Stimulated activated CD4-positive, alpha-beta T cell treated with anti-CD3 and anti-CD28 coated beads, Interleukin-4, amount 100 ng/mL, for 1 hour (primary cell): ENCODE measurements at places on chromosomes 1 and 21.

DNA sequence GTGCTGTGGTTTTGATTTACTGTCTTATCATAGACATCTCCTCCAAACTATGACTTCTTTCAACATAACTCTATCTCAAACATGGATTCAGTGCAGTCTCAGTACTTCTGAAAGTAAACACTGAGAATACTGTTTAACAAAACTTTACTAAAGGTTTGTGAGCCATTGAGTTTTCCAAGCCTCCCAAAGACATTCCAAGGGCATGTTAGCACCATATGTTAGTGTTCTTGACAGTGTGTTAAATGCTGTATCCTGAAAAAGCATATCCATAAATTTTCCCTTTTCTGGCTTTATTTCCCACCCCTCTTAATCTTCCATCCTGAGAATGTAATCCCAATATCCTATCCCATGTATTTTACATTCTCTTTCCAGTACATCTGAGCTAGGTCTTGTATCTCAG lies 446.8 kb upstream of the CXADR start:
- DNase-seq, result no peak

- no peak for DNase-seq
Observed at GRCh38 chr1:16398371-16398953, 31.4 kb downstream of the SZRD1 start.

DNA sequence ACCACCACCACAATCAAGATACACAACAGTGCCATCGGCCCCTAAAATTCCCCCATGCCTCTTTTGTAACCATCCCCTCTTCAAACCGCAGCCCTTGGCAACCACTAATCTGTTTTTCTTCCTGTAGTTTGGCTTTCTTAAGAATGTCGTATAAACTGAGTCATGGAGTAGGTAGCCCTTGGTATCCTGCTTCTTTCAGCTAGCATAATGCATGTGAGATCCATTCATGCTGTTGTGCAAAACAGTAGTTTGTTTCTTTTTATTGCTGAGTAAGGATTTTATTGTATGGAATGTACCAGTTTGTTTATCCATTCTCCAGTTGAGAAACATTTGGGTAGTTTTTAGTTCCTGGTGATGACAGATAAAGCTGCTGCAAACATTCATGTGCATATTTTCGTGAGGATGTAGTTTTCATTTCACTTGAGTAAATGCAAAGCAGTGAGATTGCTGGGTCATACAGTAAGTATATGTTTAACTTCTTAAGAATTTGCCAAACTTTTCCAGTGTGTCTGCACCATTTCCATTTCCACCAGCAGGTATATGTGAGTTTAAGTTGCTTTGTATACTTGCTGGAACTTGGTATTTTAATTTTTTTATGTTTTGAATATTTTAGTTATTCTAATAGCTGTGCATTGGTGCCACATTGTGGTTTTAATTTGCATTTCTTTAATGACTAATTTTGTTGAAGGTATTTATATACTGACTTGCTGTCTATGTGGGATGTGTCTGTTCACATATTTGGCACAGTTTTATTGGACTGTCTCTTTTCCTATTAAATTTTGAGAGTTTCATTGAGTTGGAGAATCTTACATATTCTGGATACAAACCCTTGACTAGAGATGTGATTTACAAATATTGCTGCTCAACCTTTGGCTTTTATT lies 148.4 kb upstream of the MAP1LC3C start:
- DNase-seq, result no peak

DNA sequence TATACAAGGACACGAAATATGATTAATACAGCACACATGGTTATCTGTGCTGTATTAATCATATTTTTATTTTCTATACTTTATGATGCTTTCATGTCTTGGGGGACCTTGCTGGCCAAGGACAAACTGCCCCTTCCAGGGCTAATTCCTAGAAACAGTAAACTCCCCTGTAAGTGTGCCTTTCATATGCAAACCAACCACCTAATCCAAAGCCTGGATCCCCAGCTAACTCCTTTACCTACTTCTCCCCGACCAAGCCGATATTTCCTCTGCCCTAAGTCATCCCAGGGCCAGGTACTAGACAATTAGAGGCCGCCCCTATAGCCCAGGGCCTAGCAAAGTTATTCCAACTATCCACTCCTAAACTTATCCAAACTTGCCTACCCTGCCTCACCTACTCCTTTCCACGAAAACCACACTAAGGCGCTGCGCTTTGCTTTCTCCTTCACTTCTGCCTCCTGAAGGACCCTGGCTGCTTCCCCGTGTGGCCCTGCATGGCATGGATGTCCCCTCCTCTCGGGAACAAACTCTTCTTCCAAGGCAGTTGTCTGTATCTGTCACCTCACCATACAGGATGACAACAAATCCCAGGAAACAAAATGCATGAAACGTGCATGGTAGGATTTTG lies 10.2 kb downstream of the SH3BP5L start:
- DNase-seq, result no peak

- no peak for DNase-seq
Observed at GRCh38 chr1:84366786-84367185, 31.5 kb upstream of the DNASE2B start.

GRCh38 chr1:3240524-3241235 lies 171.7 kb downstream of the PRDM16 start:
- no peak for DNase-seq

- DNase-seq, result no peak
Observed at GRCh38 chr1:205192287-205192686, 19.2 kb downstream of the DSTYK start.

GRCh38 chr1:82162486-82163420 lies 362.0 kb downstream of the ADGRL2 start:
- DNase-seq, result no peak

- DNase-seq, result no peak
Observed at GRCh38 chr1:81234237-81234636, 566.5 kb upstream of the ADGRL2 start.

DNA sequence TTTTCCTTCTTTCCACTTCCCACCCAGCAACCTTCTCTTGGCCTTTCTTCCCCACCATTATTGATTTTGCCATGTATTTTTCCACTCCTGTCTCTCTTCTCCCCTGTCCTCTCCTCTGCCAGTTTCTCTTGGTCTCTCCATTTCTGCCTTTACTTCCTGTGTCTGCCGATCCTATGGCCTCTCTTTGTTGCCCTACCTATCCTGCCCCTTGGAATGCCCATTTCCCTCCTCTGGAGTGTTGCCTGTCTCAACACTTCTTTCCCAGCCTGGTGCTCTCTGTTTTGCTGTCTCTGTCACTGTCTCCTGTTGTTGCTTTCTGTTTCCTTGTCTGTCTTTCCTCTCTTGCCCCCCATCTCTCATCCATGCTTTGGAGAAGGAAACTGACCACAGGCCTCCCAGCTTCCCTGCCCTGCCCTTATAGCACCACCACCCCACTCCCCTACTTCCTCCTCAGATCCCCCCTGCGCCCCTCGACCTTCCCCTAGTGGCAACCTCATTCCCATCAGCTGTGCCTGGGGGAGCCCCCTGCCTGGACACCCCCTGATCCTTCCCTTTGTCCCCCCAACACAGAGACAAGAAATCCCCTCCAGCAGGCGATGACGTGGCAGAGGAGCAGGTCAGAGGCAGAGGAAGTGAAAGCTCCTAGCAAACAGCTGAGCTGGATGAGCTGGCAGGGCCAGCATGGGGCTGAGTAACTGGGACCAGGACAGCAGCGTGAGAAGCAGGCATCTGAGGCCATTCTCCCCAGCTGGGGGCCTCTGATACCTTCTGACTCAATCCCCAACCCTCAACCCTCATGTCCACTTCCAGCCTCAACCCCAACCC lies 6.6 kb upstream of the ETV3L start:
- no peak for DNase-seq

GRCh38 chr1:161719325-161719611 lies 2.1 kb upstream of the FCRLB start:
- no peak for DNase-seq

DNA sequence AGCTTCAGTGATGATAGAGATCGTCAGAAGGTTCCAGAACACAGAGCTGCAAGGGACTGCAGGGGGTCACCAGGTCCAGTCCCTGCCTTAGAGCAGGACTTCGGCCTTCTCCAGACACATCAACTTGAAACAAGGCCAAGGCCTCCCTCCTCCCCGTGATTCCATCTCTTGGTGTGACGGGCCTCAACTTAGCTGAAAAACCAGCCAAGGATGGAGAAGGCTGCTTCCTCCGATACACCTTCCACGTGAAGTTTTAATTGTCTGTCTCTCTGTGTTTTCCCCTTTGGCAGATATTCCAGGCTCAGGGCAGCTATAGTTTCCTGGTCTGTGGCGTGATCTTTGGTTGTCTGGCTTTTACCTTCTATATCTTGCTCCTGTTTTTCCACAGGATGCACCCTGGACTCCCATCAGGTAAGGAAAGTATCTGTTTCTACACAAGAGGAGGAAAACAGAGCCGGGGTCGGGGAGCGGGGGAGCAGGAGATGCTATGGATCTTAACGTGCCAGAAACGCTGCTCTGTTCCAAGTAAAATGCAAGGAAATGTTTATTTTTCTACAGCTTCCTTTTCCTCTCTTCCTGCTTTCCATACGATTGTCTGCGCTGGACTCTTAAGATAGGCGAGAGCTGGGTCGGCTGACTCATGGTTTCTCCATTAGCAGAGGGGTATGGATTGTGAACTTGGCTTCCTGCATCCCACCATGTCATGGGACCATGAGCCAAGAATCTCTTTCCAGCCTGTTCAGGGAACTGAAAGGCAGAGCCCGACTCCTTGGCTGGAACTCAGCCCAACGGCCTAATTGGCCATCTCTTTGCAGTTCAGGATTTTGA lies 32.8 kb downstream of the ELK4 start:
- DNase-seq, result no peak

DNA sequence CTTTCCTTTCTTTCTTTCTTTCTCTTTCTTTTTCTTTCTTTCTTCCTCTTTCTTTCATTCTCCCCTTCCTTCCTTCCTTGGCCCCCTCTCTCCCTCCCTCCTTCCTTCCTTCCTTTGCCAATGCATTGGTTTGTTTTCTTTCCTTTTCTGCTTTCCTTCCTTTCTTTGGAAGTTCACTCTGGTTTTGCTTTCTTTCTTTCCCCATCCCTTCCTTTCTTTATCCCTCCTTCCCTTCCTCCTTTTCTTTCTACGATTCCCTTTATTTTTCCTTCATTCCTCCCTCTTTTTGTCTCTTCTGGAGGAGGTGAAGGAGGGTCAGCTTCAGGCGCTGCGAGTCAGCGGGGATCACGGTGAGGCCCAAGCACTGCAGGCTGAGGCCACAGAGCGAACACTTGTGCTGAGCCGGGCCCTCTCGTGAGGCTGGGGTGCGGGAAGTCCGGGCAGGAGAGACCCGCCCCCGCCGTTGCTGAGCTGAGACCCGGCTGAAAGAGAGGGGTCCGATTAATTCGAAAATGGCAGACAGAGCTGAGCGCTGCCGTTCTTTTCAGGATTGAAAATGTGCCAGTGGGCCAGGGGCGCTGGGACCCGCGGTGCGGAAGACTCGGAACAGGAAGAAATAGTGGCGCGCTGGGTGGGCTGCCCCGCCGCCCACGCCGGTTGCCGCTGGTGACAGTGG lies 1.5 kb downstream of the SIM2 start:
- no peak for DNase-seq

- DNase-seq, result no peak
Observed at GRCh38 chr1:20102875-20103274, 16.5 kb downstream of the PLA2G2D start.

- DNase-seq, result no peak
Observed at GRCh38 chr1:87174724-87175245, 153.9 kb upstream of the LMO4 start.

DNA sequence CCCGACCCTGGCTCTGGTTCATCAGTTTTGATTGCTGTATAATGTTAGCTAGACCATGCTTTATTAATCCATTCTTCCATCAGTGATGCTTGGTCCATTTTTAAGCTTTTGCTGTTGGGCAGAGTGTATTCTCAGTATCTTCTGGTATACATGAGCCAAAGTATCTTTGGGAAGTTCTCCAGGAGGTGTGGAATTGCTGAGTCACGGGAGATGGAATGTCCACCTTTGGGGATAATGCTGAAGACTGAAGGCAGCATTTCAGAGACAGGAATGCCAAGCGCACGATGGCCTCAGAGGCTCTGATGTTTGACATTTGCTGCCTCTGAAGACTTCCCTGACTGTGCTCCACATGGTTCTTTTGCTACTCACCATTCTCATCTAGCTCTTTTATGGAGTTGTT lies 266.3 kb upstream of the KAZN start:
- DNase-seq, result no peak

- DNase-seq, result no peak
Observed at GRCh38 chr1:77536813-77537212, 145.6 kb downstream of the ZZZ3 start.

DNA sequence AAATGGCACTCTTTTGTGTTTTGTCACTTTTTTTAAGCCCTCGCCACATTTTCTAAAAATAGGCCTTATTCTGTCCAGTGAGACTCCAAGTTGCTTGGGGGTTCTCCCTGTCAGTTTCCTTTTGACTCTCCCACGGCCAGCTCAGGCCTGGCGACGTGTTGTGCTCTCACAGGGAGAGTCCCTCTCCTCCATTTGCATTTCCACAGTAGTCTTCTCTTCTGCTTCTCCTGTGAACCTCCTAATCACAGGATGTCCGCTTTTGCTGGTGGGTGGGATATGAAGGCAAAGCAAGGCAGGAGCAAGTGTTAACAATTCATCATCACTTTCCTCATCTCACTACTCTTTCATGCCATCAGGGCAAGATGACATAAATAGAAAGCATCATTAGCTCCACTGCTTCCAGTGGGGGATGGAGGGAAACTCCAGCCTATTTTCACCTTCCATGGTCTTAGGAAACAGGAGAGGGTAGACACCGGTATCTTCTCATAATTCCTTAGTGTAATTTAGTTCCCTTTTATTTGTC lies 99.8 kb downstream of the INTS7 start:
- peak; percentile 34 for DNase-seq

DNA sequence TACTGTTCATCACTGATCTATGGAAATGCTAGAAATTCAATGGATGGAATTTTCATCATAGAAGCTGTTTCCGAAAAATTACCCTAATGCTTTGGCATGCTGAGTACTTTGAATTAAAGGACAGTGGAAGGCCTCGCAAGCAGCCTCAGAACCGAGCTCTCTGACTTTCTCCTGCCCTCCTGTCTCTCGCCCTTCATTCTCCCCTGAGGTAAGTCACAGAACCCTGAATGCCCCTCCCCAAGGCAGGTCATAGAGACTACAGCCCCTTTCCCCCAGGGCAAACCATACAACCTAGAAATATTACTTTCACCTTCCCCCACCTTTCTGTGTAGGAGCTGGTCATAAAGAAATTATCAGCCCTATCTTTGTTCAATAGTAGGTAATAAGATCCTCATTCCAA lies 74.8 kb downstream of the LRIG2 start:
- DNase-seq, result no peak

- DNase-seq, result no peak
Observed at GRCh38 chr1:83787246-83787998, 211.5 kb downstream of the TTLL7 start.

- DNase-seq, result no peak
Observed at GRCh38 chr1:166605137-166605536, 234.1 kb upstream of the POGK start.

GRCh38 chr1:215539803-215540570 lies 27.1 kb upstream of the KCTD3 start:
- no peak for DNase-seq

GRCh38 chr1:45843474-45843905 lies 40.1 kb downstream of the MAST2 start:
- DNase-seq, result no peak

- no peak for DNase-seq
Observed at GRCh38 chr1:182279724-182280503, 111.7 kb downstream of the GLUL start.
